ENCODE measurements at places on chromosomes 3 and 15. TPM values are rescaled to one million over a fixed set of nuclear protein-coding genes. Genes with fewer than 3 reads are reported as not detected.

FBXL22 gene
- 5.1 TPM for total RNA-seq

C3orf20 gene
- not detected for total RNA-seq

PLA2G4D gene
- total RNA-seq: 0.51 TPM

DNA sequence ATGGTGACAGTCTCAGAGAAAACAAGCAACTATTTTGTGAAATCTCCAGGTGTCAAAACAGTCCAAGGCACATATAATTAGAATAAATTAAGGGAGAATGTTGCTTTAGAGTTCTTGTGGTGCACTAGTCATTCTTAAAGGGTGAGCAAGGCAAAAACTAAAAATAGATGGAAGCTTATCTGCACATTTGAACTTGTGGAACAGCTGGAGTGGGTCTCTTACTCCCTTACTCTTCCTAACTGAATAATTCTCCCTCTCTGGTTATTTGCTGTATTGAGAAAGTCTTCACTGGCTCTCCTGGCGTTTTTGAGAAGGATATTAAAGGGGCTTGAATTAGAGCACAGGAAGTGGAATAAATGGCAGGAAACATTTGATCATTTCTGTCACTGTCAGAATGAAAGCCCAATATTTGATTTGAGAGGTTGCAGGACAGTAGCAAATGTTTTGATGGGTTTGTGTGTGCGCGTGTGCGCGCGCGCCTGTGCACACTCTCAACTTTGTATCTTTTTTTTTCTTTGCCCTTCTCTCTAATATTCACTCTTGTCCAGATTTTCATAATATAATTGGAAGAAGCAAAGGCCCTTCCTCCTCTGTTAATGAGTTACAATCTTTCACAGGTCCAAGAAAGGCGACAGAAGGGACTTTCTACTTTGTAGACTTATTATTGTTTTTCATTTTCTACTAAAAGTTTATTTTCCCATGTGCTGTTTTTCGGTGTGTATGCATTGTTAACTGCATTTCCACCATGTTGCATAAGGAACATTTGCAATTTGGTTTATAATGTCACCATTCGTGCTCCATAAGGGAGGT is 40.9 kb downstream of the AKAP13 start:
- DNase-seq: no peak

Measured in mucosa of descending colon (tissue), 3 donors.